ENCODE measurements at places on chromosomes 5 and 9.

DNA sequence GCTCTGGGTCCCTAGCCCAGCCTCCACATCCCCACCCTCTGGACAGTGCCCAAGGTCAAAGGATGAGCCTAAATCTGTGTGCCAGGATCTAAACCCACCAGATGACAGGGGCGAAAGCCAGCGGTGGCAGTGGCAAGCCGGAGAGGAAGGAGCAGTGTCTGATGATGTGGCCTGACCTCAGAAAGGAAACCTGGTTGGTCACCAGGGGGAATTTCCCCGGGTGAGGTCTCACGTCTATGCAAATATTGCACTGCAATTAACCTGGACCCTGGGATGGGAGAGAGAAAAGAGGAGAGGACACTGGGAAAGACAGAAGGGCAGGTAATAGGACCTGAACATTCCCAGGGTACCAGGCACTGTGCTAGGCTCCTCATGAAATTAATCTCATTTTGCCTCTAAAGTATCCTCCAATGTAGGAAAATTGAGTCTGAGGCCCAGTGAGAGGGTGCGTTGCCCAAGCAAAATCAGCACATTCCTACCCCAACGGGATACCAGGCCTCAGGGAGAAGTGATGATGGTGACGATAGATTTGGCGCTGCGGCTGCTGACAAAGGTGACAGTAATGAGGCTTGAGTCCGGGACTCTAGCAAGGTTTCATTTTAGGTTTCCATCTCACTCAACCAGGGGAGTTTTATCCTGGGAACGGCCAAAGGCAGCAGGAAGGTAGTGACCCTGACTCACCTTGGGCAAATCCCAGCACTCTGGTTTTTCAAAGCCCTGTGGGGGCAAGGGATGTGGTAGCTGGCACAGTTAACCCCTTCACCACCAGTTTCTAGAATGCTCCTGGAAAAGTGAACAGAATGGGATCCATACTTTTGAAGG lies 13.4 kb upstream of the TNIP1 start:
- peak; percentile 28 for DNase-seq

GRCh38 chr5:82886911-82887310 lies 190.3 kb downstream of the TMEM167A start:
- no peak for DNase-seq

- DNase-seq = no peak
Measured at GRCh38 chr9:14158916-14159315, 155.0 kb downstream of the NFIB start.

GRCh38 chr9:109115931-109116526 lies 3.7 kb downstream of the TMEM245 start:
- no peak for DNase-seq

DNA sequence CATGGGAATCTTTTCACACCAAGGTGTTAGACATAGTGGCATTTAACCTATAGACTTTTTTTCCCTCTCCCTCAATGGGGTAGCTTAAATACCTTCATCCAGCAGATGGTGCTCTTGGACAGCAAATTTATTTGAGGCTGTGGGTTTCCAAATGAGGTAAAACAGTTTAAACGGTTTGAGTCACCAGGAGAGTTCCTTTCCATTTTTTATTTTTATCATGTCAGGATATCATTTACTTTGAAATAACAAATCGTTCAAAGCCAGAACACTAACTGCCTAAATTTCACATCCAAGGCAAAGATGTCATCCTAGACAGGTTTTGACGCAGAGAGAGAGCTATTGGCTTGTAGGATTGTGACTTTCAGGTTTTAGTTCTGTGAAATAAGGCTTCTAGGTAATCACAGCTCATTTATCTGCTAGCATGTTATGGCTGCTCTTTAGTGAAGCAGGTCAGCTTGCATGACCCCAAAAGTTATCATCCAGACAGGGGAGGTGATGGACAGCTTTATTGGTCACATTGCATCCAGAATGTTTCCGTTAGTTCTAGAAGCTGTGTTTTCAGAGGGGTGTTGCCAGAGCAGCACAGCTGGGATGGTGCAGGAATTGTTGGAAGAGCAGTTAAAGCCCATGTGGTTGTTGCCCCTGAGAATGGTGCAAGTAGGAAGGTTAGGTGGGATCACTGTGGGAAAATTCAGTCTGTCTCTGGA lies 69.8 kb downstream of the KDM4C start:
- DNase-seq = no peak

GRCh38 chr5:89396278-89396954 lies 513.4 kb upstream of the MEF2C start:
- no peak for DNase-seq

DNA sequence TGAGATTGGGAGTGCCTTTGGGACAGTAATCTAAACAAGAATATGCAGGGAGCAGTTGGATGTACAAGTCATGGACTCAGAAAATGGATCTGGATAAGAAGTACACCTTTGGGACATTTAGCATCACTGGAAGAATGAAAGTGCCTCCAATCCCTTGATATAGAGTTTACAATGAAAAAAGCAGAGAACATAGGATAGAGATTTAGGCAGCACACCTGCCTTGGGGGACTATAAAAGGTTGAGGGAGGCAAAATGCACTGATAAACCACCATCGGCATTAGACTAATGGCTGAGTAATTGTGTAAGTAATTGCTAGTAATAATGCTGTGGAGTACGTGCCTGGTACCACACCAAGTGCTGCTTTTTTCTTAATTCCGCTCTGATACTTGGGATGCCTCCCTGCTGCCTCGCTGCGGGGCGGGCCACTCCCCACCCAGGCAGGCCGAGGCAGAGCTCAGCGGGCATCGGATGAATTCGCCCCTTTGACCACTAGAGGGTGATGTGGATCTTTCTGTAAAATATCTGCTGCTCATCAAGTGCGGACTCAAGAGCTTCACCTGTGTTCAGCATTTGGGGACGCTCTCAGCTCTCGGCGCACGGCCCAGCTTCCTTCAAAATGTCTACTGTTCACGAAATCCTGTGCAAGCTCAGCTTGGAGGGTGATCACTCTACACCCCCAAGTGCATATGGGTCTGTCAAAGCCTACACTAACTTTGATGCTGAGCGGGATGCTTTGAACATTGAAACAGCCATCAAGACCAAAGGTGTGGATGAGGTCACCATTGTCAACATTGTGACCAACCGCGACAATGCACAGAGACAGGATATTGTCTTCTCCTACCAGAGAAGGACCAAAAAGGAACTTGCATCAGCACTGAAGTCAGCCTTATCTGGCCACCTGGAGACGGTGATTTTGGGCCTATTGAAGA lies 99.9 kb downstream of the ANKRD18B start:
- DNase-seq = peak; percentile 47

DNA sequence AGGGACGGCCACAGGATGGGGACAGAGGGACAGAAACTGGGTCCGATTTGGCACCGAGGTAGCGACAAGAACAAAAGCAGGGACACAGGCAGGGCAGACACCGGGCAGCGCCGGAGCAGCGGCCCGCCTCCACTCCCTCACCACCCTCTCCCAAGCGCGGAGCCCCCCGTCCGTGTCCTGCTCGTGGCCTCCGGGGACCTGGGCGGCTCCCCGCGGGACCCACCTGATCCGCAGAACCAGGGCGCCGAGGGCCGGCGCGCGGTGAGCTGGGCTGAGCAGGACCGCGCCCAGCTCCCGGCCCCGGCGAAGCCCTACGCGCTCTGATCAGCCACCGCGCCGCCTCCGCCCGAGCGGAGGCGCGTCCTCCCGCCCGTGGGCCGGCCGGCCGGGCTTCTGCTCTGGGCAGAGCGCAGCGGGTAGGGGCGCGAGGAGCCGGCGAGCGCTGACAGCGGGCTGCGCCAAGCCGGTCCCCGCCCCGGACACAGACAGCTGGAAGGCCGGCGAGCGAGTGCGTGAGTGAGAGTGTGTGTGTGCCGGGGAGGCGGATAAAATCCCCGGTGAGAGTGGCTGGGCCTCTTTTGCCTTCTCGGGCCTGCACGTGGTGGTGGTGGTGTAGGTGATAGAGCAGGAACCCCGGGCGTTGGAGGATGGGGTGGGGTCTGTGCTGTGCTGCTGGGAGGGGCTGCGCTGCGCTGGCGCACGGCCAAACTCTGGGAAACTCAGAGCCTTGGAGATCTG lies at the start of gene GGTA1:
Gene GGTA1, minus strand, starts transcription at position 418 of the 738 bp plus-strand sequence. CDS start 31,922 bp downstream, outside the sequence.
- DNase-seq = no peak

DNA sequence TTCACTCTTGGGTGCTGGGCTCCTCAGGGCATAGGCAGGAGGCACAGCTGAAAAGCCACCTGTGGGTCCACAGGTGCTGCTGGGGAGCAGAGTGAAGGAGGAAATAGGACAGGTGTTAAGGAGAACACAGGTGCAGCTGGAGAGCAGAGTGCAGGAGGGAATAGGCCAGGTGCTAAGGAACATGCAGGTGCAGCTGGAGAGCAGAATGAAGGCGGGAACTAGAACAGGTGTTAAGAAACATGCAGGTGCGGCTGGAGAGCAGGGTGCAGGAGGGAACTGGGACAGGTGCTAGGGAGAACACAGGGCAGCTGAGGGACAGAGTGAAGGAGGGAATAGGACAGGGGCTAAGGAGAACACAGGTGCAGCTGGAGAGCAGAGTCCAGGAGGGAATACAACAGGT lies 43.8 kb upstream of the PLEKHG4B start:
- DNase-seq = no peak

- no peak for DNase-seq
Measured at GRCh38 chr9:136282272-136282861, 21.5 kb downstream of the CCDC187 start.

DNA sequence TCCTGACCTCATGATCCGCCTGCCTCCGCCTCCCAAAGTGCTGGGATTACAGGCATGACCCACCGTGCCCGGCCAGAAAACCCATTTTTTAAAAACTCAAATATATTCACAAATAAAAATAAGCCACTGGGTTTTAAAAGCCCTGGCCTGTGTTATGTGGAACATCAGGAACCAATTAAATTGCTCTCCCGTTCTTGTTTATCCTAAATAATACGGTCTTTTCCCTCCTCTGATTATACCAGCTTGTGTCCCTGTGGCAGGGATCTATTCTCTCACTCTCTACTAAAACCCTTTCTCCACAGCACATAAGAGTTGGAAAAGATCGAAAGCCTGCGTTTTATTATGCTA lies 30.1 kb upstream of the LPAR1 start:
- no peak for DNase-seq

DNA sequence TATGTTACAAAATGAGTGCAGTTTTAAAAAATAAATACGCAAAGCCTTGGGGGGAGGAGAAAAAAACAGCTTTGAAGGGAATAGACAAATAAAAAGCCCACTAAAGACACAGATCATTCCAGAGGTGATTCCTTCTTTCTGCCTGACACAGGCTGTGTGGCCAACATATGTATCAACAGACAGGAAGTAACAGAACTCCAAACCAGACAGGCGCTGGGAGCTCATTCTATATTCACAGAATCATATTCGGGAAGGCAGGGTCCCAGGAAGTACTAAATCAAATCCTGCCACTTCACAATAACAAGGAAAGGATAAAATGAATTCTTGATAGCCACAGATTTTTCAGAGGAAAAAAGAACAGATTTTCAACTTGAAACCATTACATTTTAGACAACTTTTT lies 62.1 kb downstream of the SEMA5A start:
- no peak for DNase-seq

- DNase-seq = no peak
Measured at GRCh38 chr5:41707853-41708603, 162.2 kb downstream of the OXCT1 start.

- DNase-seq = no peak
Measured at GRCh38 chr9:110809038-110809595, 140.5 kb downstream of the MUSK start.

GRCh38 chr5:178502401-178503100 lies 87.6 kb downstream of the COL23A1 start:
- no peak for DNase-seq

DNA sequence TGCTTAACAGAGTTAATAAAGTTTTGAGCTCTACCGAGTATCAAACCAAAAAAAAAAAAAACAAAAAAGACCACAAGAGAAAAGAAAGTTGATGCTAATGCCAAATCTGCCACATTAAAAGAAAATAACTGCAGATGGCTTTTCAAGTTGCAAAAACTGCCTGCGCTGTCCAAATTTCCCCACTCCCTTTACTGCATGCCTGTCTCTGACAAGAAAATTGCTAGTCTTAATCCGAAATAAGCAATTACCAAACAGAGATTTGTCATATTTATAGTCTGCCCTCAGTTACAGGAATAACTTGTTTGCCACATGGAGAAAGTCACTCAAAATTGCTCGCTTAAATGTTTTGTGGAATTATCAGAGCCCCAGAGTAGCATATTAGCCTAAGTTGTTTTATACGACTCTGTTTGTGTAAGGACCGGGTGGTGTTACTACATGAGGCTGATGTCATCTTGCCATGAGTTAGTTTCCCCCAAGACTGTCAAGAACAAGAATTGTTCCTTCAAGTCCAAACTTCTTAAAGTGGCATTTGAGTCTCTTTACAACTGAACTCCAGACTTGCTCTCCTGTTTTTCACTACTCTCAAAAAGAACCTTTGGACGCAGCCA lies 160.9 kb downstream of the CEP120 start:
- no peak for DNase-seq

GRCh38 chr5:176486189-176486757 lies 38.1 kb downstream of the FAF2 start:
- DNase-seq = no peak

GRCh38 chr9:91206806-91207205 lies 154.9 kb downstream of the AUH start:
- no peak for DNase-seq

- no peak for DNase-seq
Measured at GRCh38 chr5:139743001-139743771, 52.4 kb upstream of the PSD2 start.

DNA sequence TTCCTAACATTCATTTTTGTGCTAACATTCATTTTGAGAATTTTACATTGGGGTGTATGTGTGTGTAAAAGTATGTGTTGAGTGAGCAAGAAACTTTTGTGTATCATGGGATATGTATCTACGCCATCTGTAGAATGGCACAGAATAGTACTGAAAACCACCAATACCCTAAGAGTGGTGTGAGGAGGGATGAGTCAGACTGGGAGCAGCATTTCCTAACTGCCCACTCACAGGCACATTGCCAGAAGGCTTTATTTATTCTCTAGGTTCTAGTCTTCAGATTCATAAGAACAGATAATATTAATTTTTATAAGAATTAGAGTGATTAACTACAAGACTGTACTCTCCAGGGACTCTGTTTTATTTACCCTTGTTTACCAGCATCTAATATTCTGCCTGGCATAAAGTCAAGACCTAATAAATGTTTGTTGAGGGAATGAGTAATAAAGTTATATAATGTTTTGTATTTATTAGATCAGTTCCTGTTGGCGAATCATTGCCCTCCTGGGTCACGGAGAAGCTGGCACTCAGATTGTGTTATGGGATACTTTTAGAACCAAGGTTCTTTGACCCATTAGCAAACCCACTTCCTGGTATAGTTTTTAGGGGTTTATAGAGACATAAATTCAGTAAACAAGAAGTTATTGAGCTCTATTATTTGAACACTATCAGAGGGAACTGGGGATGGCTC lies 159.1 kb upstream of the PPP2R2B start:
- no peak for DNase-seq

GRCh38 chr9:36046923-36047322 lies 10.2 kb downstream of the RECK start:
- DNase-seq = no peak

DNA sequence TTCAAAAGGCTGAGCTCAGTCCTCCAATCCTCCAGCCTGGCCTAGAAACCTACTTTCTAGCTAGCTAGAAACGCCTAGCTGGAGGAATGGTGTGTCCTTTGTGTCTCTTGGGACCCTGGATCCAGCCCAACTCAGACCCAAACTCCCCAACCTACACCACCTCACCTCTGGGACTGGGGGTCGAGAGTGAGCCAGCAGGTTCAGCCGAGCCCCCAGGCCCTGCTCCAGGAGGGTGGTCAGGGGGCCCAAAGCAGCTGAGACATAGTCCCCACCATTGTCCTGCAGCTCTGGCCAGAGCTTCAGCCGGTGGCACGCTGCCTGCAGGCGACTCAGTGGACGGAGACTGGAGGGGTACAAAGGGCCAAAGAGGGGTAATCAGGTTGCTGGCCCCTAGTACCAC lies 6.2 kb downstream of the NOL6 start:
- DNase-seq = no peak
